Activated CD4-positive, alpha-beta T cell treated with anti-CD3 and anti-CD28 coated beads, Interleukin-2, Interleukin-6, amounts not matched to agents 100 ng/mL and 50 ng/mL, durations not matched to agents 16 hours and 8 hours (primary cell): ENCODE measurements at places on chromosomes 12 and 14.

DNA sequence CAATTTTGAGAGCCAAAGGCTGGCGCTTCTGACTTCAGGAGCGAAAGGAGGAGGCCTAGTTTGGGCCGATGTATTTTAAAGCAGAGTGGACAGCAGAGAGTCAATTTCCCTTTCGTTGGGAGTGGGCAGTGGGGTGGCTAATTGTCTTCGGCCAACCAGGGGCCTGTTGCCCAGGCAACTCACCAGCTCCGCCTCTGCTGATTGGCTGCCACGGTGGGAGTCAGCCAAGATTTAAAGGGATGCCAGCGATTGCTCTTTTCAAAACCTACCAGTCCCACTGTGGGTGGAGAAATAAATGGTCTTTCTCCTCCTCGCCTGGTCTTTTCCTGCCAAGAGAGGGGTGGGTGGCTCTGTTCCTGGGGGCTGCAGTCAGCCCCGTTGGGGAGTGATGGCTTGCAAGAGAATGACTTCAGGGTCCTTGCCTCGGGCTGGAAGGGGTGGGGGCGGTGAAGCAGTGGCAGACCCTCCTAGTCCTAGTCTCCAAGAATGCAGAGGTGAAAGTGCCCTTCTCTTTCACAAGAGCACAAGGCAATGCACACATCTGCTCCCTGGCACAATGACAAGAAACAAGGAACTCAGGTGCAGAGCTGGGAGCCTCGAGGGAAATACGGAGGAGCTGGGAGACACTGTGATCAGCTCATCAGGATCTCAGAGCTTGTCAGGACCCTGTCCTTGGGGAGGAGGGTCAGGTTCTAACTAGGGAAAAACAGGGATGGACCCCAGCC is 37.7 kb downstream of the RASAL1 start:
- no peak for DNase-seq

DNA sequence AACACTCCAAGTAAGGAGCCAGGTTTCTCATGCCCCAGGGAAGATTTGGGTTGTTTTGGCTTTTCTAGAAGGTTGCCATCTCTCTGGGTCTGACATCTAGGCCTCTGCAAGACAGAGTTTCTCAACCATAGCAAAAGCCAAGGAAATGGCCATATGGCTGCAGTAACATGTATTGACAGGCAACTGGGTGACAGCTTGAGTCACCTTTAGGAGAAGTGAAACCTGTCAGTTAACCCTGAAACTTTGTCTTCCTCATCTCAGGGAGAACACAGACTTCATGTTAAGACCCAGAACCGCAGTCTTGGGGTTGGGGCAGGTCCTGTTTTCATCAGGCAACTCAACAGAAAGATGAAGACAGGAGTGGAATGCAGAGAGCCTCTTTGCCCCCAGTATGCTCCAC is 46.0 kb upstream of the PLBD1 start:
- DNase-seq: peak; percentile 6

DNA sequence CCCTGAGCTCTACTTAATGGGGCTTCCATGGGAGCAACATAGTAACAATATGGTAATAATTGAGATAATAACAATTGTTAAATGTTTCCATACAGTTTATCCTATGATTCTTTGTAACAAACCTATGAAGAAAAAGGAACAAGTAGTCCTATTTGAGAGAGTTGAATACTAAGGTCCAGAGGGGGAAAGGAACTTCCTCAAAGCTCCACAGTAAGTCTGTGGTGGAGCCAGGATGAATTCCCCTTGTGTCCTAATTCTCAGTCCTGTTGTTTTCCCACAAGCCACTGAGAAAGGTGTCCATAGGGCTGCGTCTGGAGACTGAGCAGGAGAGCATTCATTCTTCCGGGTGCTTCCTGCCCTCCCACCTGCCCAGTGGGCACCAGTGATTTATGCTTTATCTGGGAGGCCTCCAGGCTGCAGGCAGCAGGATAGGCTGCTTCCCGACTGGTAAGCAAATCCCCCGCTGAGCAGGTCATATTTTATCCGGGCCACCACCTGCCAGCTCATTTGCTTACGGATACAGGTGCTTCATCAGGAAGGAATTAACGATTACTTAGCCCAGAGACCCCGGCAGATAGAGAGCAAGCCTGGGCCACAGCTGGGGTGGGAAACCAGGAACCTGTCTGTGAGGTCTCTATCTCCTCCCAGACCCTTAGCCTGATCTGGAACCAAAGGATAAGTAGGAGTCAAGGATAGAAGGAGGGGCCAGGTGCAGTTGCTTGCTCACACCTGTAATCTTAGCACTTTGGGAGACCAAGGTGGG is 33.9 kb upstream of the FAM222A start:
- no peak for DNase-seq

DNA sequence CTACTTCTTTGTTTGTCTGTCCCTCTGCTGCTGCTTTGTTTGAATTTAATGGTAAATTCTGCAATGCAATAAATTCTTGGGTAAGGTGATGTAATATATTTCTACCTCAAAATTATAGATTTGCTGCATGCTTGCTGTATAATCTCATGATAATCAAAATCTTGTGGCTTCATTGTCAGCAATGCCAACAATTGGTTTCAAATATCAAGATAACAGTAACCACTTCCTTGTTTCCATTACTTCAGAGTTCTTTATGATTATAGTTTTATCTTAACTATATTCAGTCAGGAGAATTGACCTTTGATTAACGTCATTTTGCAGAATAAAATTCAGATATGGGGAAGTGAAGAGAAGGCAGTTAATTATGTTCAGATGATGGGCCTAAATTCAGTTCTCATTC is 30.2 kb upstream of the RNU6-8 start:
- DNase-seq: no peak

DNA sequence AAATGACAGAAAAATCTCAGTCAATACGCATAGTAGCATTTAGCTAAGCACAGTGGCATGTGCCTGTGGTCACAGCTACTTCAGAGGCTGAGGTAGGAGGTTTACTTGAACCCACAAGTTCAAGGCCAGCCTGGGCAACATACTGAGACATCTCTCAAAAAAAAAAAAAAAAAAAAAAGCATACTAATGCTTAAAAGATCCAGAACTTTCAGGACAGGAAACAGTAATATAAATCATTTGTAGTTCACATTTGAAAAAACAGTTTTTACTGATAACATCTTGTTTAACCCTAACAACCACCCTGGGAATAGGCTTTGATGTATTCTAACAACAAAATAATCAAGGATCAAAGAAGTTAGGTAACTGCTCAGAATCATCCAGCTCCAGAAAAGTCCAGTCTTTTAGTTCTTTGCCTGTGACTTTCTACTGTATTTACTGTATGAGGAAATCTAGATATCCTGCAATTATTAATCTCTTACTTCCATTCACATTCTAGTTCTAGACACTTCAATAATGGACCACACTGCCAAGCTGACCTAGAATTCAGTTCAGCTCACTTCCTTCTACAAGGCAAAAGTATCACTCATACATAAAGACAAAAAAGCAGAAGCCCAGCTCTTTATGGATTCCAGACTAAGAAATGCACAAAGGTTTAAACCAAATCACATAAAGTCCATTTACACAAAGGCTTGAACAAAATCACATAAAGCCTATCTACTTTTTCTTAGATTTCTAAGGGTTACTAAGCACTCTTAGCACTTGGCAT is 28.5 kb downstream of the PAWR start:
- DNase-seq: no peak

DNA sequence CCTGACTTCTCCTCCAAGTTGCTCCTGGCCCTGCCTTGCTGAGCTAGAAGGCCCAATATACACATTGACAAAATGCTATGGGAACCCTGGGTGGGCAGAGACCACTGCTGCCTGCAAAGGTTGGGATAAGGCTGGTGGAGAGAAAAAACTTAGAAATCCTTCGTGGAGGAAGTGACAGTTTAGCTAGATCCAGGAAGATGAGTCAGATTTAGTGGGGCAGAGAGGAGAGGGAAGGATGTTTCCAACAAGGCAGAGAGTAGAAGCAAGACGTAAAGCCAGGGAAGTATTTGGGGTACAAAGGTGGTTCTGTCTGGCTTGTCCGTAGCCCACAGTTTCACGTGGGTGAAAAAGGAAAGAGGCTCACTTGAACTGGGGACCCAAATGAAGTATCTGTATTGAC is 69.0 kb upstream of the CLMN start:
- no peak for DNase-seq

GRCh38 chr12:96398424-96399119 is 1.7 kb downstream of the CDK17 start:
- DNase-seq: peak; percentile 17

- no peak for DNase-seq
Observed at GRCh38 chr14:89331398-89331797, 85.6 kb downstream of the FOXN3 start.

DNA sequence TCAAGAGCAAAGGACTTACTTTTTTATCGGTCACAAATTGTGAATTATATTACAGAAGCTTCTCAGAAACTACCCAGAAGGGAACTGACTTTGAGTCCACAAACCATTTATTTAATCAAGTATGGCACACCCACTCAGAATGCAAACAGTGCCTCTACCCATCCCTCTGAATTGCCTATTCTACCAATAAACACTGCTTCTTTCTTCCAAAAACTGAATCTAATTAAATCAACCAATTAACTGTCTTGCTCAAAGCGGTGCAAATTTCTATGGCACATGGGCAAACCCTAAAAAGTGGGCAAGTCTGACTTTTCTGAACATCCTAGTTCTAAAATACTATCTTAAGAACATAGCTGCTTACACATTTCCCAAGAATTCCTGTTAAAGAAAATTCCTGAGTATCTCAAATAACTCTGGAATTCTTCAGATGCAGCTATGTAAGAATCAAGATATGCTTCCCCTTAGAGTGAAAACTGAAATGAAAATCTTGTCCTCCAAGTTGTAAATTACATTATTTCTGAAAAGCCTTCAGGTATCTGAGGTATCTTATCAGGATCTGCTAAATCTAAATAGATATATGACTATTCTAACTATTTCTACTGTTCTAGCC is 4.3 kb downstream of the SPTLC2 start:
- DNase-seq: no peak

DNA sequence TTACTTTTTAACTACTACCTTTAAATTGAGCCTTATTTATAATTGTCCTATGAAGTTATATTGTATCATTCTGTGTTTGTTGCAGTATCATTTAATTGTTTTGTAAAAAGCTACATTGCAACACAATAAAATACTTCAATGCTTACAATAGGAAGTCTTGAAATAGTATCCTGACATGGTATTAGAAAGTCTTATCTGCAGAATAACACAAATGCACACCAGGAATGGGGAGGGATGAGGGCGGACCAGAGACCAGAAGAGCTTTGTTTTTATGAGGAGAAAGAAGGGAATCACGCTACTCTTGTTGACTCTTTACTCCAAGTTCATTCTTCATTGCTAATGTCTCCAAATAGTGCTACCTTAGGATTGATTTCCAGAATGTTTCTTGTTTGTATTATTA is 120.2 kb downstream of the MON2 start:
- no peak for DNase-seq

GRCh38 chr12:5294274-5295070 is 137.4 kb upstream of the NTF3 start:
- no peak for DNase-seq
